ENCODE measurements at places on chromosomes 12 and 14.

GRCh38 chr12:93142881-93143280, 213.8 kb upstream of the EEA1 start:
- no peak for DNase-seq

- DNase-seq: no peak
Observed at GRCh38 chr14:104268725-104269436, 130.5 kb downstream of the KIF26A start.

DNA sequence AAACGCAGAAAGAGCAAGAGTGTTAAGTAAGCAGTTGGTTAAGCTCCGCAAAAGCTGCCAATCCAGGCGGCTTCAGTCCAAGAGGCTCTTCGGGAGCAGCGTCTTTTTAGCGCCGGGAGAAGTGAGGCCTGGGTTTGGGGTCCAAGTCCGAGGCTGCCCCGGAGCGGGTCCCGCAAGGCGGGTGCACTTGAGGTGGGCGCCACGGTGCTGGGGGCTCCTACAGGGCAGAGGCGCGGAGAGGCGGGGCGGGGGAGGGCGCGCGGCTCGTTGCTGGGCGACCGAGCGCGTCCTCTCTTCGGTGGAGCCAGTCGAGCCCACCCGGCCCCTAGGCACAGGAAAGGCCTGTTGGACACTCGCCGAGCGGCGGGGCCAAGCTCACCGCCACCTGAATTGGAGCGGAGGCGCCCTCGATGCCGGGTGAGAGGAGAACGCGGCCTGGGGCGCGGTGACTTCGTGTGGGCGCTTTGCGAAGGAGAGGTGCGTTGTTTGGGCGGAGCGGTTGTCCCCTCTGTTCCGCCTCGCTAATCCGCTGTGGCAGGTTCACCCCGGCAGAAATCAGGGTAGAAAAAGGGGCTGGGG, 15.6 kb downstream of the TTC6 start:
- DNase-seq: no peak

GRCh38 chr12:39919790-39920189, 186.1 kb downstream of the SLC2A13 start:
- DNase-seq: no peak

GRCh38 chr12:2640281-2640680, 154.5 kb upstream of the FKBP4 start:
- DNase-seq: no peak

DNA sequence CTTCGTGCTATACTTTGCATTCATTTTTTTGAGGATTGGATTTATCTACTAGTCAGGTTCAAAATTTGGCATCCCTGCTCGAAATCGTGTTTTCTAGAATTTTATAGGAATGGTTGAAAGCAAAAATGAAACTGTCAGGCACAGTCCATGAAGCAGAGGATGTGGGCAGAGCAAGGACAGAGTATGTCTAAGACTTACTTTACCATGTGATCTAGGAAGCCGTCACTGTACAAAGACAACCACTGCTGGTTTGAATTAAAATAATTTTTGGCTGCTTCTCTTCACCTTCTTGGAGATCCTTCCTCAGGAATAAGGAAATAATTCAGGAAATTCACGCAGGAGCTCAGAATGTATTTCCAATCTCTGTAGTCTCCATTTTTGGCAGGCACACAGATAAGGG, 31.6 kb upstream of the SGPP1 start:
- no peak for DNase-seq

Data from activated CD4-positive, CD25-positive, alpha-beta regulatory T cell treated with anti-CD3 and anti-CD28 coated beads, Interleukin-2, amount 50 U/mL, for 72 hours (primary cell).